ENCODE measurements at places on chromosomes 6 and 20. TPM values are rescaled to one million over a fixed set of nuclear protein-coding genes. Genes with fewer than 3 reads are reported as not detected.

- no peak for DNase-seq
Observed at GRCh38 chr20:52518735-52519134, 327.2 kb upstream of the ZFP64 start.

- DNase-seq: no peak
Observed at GRCh38 chr6:56515081-56515905, 127.4 kb downstream of the DST start.

DNA sequence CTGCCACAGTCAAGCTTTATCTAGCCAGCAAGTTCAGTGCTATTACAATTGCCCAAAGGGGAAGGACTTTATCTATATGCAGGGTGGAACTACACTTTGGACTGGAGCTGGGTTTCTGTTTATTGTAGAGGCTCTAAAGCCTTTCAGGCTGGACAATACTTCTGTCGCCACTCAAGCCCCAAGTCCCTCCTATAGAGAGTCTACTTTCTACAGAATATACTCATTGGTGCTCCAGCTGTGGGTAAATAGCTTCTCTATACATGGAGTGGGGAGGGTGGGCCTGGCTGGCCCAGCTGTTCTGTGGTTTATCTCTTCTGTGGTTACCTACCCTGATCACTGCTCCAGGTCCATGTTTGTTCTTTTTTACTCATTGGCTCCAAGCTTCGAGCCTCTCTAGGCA lies 151.8 kb upstream of the MYLIP start:
- no peak for DNase-seq

The HSPA1L gene
- total RNA-seq: 0.85 TPM

GRCh38 chr6:158058171-158058651 lies 76.5 kb downstream of the SYNJ2 start:
- DNase-seq: no peak

The DNAH8 gene
- under 0.01 TPM for total RNA-seq

DNA sequence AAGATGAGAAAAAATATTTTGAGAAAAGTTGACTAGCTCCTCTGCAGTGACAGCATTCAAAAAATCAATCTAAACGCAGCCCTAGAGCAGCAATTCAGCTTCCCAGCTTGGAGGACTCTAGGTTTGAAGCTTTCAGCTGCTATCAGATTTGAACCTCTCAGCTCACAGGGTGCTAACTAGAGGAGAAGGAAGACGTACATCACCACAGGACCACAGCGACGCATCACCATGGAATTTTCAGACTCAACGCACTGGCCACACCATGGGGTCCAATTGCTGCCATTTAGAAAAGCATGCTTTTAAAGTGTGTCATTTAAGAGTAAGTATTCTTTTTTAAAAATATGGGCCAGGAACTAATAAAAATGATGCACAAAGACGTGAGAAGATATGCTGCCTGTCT lies 45.0 kb upstream of the FUCA2 start:
- DNase-seq: no peak

DNA sequence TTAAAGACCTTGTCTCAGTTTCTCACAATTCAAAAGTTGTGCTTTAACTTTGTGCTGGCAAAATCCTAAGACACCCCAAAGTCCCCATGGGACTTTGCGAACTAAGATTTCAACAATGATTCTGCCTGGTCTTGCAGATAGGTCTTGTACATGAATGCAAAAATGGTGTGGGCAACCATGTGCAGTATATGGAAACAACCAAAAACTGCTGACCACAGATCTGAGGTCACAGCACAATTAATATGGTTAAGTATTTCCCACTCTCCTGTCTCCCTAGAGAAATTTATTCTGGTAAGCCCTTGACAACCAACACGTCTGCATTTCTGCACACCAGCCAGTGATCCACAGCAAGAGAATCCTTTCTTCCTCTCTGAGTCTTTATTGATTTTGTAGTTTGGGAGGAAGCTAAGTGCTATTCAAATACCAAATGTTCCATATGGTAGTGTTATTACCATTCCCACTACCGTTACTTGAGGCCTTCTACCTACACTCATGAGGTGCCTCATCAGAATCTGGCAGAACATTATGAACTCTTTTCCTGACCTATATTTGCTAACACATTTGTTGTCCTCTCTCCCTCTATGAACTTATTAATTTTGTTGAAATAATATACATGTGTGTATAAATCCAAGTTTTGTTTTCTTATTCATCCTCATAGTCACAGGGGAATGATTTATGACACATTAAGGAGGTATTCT lies 178.7 kb downstream of the ATXN1 start:
- no peak for DNase-seq

GRCh38 chr20:50704971-50705370 lies 13.6 kb upstream of the RIPOR3 start:
- no peak for DNase-seq

- DNase-seq: no peak
Observed at GRCh38 chr6:169802790-169803189, 51.4 kb downstream of the ERMARD start.

The PCK1 gene
- not detected for total RNA-seq
